Brain pericyte (primary cell): ENCODE measurements at places on chromosomes 12 and 14.

- DNase-seq = no peak
Observed at GRCh38 chr14:34420547-34421150, 41.4 kb downstream of the SPTSSA start.

- DNase-seq = no peak
Observed at GRCh38 chr14:103343905-103344797, 10.1 kb downstream of the EIF5 start.

DNA sequence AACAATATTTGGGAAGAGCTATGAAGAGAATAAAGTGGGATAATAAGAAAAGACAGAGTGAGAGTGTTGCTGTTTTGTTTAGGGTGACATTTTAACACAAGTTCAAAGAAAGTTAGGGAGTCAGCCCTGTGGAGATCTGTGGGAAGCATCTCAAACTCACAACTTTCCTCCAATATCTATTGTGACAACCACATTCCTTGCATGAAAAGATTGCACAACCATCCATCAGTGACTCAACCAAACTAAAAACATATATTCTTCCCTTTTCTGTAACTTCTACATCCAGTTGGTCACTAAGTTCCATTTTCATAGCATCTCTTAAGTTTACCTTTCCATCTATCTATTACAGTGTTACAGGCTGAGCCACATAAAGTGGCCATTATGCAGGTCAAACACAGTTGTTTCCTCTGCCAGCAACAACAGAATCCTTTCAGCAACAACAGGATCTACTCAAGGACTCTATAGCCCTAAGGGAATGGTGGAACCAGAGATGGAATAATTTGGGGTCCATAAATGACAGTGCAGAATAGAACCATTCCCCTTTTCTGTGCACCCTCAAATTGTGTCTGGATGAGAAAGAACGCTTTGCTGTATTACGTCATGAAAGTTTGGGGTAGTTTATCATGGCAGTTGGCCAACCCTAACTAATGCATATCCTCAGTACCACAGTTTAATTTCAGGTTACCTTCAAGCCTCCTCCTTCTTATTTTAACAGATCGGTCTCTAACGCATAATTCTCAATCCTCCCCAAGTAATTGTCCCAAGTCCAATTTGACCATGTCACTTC is 118.8 kb downstream of the ST8SIA1 start:
- no peak for DNase-seq

GRCh38 chr14:85142982-85143381 is 387.0 kb upstream of the FLRT2 start:
- DNase-seq = no peak

DNA sequence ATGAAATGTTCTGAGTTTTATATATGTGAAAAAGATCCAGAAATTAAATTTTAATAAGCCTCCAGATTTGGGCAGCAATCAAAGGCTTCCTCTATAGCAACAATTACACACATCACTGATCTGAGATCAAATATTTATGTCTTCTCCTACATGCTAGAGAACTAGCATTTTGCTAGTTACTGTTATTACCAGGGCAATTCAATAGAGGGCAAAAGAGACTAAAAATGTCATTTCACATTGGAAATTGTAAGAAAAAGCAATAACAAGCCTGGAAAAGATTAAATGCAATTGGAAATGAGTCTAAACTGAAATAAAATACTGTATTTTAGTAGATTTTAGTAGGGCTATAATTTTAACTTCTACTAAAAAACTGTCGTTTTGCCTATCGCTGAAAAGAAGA is 32.6 kb upstream of the ANO6 start:
- DNase-seq = no peak

- DNase-seq = no peak
Observed at GRCh38 chr14:52241087-52241793, 26.3 kb upstream of the PTGDR start.

GRCh38 chr14:70808416-70809224 is 693 bp downstream of the MAP3K9 start:
- no peak for DNase-seq

DNA sequence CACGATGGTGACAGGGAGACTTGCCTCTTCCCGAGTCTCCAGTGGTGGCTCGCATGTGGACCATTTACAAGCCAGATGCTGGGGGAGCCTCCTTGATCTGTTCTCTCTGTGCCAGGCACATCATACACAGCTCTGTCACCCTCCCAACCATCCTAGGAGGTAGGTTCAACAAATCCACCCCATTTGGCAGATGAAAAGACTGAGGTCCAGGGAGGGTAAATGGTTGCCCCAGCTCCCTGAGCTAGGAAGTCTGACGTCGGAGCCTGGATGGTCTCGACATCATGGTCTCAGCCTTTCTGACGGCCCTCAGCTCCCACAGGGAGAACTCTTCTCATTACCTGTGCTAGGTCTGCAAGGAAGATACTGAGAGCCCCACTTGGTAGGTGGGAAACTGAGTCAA is 189.6 kb downstream of the RBM19 start:
- no peak for DNase-seq

- no peak for DNase-seq
Observed at GRCh38 chr14:36989806-36990205, 182.6 kb downstream of the SLC25A21 start.

GRCh38 chr12:1926251-1926657 is 7.8 kb upstream of the CACNA2D4 start:
- no peak for DNase-seq

GRCh38 chr14:67619446-67620216 is at the start of gene ARG2:
Gene ARG2 (plus strand): TSS chr14:67619920. CDS start chr14:67619978, 58 bp downstream.
- DNase-seq = peak; percentile 47

GRCh38 chr12:112961074-112961473 is 17.2 kb upstream of the OAS2 start:
- no peak for DNase-seq

GRCh38 chr14:29144621-29145020 is 378.0 kb downstream of the FOXG1 start:
- peak; percentile 33 for DNase-seq

DNA sequence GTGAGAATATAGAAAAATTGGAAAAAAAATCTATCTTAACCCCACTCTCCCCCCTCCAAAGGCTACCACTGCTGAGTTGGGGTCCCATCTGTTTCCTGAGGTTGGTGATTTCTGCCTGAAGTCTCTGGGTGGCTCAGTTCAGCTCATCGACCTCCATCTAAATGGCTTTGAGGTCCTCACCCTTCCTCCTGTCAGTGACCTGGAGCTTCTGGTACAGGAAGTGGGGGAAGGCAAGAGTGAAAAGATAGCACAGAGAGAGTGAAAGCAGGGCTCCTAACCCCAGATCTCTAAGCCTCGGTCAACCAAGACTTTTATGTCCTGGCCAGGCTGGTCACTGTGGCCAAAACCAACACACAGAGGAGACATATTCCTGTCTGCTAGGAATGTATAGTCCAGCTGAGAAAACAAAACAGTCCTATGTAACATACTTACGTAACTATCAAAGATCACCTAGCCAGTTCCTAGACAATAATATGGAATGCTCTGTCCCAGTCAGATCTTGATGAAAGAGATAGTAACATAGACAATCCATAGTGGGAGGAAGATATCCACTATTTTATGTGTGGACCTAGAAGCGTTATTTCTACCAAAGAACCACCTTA is 12.3 kb upstream of the KRT73 start:
- no peak for DNase-seq

GRCh38 chr12:88985631-88986030 is 366.7 kb downstream of the DUSP6 start:
- DNase-seq = no peak

GRCh38 chr14:40213701-40214100 is 781.5 kb upstream of the FBXO33 start:
- DNase-seq = no peak

DNA sequence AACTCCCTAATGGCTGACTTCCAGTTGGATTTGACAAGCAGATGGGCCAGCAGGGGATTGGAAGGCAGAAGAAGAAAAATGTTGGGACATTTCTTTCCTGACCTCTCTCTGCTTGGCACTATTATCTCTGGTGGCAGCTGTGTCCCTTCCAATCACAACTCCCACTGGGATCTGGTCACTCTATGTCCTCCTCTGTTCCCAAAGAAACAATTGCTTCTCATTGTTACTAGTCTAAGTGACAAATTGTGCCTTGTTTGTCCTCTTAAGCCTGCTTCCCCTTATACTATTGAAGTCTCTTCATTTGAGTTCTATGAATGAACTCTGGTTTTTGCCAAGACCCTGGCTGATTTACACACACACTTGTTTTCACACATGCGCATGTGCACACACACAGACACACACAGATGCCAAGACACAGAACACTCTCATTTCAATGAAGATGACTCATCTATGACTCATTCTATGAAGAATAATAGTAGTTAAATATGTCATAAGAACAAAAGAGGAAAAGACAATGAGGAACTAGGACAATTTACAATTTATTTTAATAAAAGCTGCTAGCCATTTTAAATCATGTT is 83.0 kb upstream of the FAR2 start:
- DNase-seq = no peak

- no peak for DNase-seq
Observed at GRCh38 chr12:25100194-25101091, 94.5 kb downstream of the DNAI7 start.

- no peak for DNase-seq
Observed at GRCh38 chr12:26112703-26113147, 12.1 kb downstream of the BHLHE41 start.

GRCh38 chr14:71967704-71968103 is 35.5 kb downstream of the RGS6 start:
- no peak for DNase-seq

DNA sequence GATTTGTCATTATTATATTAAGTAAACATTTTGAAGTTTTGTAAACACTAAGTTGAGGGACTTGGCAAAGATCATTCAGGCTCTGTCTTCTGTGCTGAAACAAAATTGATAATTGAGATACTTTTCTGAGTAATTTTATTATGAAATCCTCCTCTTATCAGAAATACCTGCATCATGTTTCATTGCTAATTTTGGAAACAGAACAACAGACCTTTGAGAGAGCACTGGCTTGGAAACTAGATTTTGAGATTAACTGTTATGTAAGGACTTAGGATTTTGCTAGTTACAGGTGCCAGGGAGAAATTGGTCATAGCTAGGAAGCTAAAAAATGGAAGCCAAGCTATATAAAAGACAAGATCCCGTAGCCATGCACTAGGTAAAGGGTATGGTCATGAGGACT is 201.7 kb upstream of the DCN start:
- DNase-seq = no peak

DNA sequence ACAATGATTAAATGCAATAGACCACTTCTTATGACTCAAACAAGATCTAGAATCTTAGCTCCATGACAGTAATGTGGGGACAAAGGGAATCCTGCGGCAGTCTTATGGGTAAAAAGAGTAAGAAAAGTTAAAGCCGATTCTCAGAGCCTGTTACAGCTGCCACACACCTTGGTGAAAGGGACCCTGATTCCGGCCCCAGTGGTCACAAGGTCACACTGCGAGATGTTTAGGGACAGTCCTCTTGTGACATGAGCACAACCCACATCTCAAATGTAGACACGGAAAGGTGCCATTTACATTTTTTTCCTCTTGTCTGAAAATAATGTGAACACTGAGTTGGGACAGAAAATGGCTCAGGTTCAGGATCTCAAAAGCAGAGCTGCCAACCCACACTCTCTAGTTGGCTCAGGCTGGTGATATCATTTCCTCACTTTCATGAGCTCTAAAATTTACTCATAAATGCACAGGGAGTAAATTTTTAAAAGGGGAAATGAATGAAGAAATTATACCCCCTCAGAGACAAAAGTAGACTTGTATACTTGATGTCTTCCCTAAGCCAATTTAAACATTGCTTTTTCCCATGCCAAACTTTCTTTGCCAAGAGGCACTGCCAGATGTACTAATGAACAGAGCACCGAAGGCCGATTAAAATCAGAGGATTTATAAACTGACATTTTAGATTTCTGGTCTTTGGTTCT is 113.1 kb upstream of the OVCH1 start:
- no peak for DNase-seq

DNA sequence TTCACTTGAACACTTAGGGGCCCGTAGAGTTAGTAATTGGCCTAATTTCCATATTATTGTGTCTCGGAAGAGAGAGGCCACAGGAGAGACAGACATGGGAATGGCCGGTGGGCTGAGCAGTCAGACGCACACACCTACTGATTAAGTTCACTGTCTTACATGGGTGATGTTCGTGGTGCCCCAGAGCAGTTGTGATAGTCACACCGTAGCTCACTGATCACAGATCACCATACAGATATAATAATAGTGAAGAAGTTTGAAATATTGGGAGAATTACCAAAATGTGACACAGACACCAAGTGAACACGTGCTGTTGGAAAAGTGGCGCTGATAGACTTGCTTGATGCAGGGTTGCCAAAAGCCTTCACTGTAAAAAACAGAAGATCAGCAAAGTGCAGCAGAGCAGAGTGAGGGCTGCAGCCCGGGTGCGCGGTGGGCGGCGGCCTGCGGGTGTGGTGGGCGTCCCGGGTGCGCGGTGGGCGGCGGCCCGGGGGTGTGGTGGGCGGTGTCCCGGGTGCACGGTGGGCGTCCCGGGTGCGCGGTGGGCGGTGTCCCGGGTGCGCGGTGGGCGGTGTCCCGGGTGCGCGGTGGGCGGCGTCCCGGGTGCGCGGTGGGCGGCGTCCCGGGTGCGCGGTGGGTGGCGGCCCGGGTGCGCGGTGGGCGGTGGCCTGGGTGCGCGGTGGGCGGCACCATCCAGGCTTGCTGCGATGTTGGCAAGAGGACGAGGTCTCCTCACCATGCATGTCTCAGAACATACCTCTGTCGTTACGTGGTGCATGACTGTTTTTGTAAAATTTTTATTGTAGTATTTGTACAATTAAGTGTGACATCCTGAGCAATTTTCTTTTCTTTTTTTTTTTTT is 34.3 kb upstream of the TEX22 start:
- no peak for DNase-seq

GRCh38 chr12:113359133-113359938 is 949 bp downstream of the PLBD2 start:
- DNase-seq = no peak

DNA sequence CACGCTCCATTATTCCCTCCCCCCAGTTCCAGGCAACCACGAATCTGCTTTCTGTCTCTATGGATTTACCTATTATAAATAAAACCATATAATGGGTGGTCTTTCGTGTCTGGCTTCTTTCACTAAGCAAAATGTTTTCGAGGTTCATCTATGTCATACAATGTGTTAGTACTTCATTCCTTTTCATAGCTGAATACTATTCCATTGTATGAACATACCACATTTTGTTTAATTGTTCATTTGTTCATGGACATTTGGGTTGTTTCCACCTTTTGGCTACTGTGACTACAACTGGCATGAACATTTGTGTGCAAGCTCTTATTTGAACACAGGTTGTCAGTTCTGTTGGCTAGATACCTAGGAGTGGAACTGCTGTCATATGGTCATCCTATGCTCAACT is 12.9 kb upstream of the PAPOLA start:
- DNase-seq = no peak

- no peak for DNase-seq
Observed at GRCh38 chr12:2378835-2379330, 326.1 kb downstream of the CACNA1C start.

DNA sequence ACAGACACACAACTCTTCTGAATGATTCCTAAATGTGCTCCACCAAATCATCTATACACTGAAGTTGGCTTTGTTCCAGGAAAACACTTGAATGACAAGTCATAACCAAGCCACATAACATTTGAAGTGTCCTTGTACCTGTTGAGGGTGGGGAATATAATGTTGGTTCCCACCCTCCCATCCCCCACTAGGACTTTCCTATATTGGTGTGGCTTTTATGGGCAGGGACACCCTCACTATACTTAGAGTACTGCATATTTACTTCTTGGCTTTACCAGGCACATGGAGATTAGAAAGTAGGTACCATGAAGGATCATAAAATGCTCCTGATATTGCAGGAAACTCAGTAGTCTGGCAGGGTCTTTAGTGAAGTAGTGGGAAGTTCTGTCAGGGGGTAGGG is 9.7 kb upstream of the BHLHE41 start:
- no peak for DNase-seq
